Suppressor macrophage (primary cell): ENCODE measurements at places on chromosomes 6 and 20.

- no peak for DNase-seq
Measured at GRCh38 chr6:170152989-170153388, 137.9 kb downstream of the DLL1 start.

DNA sequence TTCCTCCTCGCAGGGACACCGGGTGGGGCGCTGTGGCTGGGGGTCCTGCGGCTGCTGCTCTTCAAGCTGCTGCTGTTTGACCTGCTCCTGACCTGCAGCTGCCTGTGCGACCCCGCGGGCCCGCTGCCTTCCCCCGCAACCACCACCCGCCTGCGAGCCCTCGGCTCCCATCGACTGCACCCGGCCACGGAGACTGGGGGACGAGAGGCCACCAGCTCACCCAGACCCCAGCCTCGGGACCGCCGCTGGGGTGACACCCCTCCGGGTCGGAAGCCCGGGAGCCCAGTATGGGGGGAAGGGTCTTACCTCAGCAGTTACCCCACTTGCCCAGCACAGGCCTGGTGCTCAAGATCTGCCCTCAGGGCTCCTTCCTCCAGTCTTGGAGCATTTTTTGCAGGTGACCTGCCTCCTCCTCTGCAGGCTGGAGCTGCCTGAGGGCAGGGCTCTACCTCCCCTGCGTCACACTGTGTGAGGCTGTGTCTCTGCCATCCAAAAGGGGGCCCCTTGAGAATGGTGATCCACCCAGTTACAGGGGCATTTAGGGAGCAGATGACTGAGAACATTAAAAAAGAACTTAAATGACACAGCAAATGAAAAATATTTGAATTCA lies 3.9 kb upstream of the CNPY3 start:
- DNase-seq = no peak

- DNase-seq = no peak
Measured at GRCh38 chr6:168866534-168866933, 387.1 kb downstream of the THBS2 start.

- no peak for DNase-seq
Measured at GRCh38 chr6:51200676-51201075, 382.0 kb downstream of the TFAP2B start.

DNA sequence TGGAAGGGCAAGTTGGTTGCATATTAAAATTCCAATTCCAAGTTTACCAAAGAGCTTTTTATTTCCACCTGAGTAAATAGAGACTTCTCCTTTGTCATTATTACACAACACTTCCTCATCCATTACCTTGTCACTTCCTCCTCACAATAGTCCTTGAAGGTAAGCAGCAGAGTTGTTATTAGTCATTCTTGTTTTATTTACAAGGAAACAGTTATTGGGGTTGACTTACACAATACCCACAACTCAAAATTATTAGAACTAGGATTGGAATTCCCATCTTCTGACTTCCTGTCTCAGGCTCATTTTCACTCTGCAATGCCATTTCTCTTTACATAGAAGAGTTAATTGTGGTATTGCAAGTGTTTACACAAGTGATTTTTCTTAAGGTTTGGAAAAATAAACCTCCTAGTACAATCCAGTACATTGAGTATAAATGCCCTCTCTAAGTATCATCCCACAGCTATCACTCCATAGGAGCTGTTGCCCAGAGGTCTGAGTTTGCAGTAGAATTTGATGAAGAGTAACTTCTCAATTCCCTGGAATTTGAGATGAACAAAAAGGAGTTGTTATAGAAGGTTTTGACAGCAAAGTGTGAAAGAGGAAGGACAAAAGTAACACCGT lies 28.9 kb upstream of the MTRF1L start:
- no peak for DNase-seq

- no peak for DNase-seq
Measured at GRCh38 chr6:149823013-149823412, 41.1 kb downstream of the LRP11 start.

GRCh38 chr20:2559279-2559626 lies 22.9 kb downstream of the TMC2 start:
- DNase-seq = no peak

DNA sequence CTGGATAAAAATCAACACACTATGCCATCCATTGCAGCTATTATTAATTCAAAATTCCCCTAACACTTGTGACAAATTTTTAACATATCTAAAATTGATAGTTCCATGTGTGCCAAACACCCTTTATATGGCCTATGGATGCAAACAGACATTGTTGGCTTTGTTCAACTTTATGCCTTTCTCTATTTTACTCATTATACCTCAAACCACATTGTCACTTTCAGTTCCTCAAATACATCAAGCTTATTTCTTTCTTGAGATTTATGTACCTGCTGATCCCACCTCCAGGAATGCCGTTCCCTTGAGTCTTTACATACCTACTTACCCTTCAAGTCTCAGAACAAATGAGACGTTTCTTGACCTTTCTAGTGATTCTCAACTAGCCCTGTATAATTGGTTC lies 193.5 kb upstream of the PLN start:
- DNase-seq = no peak

- DNase-seq = no peak
Measured at GRCh38 chr6:108897371-108897770, 49.1 kb downstream of the ARMC2 start.

GRCh38 chr6:137258170-137258569 lies 39.0 kb upstream of the IFNGR1 start:
- DNase-seq = peak; percentile 76

DNA sequence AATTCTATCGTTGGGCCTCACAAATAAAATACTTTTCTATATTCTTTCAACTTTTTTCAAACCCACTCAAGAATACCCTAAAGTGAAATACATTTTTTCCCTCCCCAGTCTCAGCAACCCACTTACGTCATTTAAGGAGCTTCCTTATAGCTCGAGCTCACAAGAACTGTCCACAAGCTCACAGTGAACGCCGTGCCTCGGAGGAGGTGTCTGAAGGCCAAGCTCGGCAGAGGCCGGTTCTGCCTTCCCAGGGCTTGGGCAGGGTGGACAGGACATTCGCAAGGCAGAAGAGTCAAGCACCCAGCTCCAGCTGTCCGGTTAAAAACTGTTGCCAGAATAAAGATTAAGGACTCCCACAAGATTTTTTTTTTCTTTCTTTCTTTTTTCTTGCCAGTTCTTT lies 802.3 kb downstream of the QKI start:
- DNase-seq = no peak

- no peak for DNase-seq
Measured at GRCh38 chr6:75128878-75129570, 76.8 kb downstream of the COL12A1 start.

DNA sequence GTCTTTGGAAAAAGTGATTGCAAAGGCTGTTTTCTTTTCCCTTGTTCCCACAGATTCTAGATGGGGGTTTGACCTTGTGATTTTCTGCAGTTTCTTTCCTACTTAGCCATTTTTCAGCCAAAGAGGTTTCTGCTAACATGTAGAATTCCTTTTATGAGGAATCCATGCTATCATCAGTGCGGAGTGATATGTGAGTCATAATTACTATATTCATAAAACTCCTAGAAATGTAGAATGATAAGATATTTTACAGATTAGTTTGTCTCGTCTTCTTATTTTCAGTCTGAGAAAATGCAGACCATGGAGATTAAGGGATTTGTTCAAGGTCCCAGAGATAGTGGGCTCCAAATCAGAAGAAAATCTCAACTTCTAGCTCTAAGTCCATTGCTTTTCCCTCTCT lies 98.6 kb downstream of the KCNQ5 start:
- DNase-seq = no peak

DNA sequence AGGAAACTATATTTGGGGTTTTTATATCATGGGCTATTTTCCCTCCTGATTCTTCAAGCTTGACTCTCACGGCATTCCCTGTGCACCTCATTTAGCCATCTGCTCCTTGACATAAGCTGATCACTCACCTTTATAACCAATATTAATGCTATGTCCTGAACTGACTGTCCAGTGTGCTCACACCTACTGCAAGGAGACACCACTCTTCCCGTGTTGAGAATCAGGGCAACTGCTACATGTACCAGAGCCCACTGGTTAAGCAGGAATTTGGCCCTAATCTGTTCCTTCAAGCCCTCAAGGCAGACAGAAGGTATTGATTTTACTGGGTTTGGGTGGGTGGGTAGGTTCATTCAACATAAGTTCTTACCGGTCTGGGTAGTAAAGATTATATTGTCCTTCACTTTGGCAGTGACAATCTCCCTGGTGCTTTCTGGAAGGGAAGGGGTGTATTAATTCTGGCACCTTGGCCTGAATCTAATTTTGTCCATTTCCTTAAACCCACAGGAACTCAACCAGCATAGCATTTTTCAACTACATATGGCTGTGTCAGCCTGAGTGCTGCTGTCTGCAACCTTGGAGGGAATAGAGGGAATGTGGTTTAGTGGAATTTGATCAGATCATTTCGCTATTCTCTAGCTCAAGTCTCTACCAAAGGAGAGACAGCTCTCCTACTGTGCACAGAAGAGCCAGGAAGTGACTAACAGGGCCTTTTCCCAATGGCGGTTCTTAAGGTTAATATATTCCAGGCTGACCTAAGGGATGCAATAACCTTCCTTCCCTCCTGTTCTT lies 293.2 kb downstream of the BTBD9 start:
- no peak for DNase-seq

GRCh38 chr6:157521362-157522335 lies 140.7 kb downstream of the ZDHHC14 start:
- DNase-seq = peak; percentile 27

DNA sequence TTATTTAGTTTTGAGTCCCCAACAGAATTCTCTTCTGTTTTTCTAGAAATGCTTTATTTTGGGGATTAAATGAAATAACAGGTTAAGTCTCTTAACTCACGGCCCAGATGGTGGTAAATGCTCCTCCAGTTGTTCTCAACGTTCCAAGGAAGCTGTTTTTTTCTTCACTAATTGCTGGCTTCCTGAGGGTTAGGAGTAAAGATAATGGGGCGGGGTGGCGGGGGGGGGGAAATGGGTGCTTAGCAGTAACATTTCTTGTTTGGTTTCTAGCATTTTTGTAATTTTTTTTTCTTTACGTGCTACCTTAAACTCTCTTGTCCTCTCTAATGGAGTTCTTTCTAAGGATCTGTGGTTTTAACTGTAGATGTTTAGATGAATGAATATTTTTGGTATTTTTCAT lies 2.2 kb downstream of the SRSF3 start:
- no peak for DNase-seq

DNA sequence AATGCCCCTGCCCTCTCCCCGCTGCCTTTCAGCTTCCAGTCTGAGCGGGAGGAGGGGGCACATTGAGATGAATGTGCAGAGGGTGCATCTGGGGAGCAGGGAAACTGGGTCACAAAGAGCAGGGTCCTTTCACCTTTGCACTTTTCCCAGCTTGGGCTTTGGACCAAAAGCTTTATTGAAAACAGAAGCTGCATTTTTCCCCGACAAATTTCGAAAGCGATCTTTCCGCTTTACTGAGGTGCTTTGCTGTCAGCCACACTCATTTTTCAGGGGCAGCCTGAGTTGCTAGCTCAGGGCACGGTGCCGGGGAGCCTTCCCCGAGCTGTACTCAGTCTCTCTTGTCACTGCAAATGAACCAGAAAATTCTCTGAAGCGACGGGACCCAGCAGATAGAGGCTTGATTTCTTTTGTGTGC lies 283.7 kb upstream of the SOX4 start:
- no peak for DNase-seq

GRCh38 chr20:33578510-33578909 lies 83.6 kb upstream of the C20orf144 start:
- DNase-seq = no peak

- DNase-seq = no peak
Measured at GRCh38 chr20:57323034-57323433, 6.6 kb upstream of the SPO11 start.

DNA sequence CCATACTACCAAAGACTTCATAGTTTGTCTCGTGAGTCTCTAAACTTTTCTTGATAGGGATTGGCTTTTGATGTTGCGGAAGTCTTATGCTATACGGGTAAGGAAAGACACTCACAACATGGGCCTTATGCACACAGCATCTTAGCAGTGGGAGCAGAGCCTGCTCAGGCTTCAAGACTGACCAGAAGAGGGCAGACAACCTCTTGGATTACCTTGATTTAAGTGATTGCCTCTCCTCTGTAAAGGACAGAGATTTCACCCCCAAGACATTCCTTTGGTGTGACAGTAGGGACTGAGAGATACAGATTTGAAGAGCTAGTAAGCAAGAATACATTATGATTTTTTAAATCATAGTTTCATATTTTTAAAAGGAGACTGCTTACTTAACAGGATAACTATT lies 71.0 kb upstream of the SAMD3 start:
- no peak for DNase-seq

DNA sequence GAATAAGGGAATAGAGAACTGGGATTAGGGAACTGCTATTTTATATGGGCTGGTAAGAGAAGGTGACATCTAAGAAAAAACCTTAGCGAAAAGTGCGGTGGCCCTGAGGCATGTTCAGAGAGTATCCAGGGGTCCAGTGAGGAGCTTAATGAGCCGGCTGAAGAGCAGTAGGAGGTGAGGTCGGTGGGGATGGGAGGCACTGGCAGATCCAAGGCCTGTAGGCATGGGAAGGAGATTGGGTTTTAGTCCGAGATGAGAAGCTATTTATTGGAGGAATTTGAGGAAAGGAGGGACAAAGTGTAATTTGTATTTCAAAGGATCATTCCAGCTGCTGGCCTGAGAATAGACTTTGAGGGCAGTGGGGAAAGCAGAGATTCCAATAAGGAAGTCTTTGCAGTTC lies 123.8 kb downstream of the QKI start:
- DNase-seq = no peak

GRCh38 chr6:155880900-155881299 lies 425.3 kb upstream of the NOX3 start:
- peak; percentile 40 for DNase-seq

DNA sequence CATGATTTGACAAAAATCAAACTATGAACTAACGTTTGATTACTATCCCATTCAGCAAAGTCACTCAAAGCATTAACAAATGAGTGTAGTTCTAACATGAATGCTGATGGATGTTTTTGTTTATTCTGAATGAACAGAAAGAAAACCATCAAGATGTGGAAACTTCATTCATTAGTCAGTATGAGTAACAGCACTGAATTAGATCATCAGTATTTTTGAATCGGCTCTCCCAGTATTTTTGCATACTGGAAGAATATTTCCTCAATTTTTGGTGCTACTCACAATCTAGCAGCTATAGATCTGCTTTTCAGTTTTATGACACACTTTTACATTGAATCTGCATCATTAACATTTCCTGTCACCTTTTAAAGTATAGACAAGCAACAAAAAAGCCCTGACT lies 63.8 kb upstream of the CD83 start:
- no peak for DNase-seq

DNA sequence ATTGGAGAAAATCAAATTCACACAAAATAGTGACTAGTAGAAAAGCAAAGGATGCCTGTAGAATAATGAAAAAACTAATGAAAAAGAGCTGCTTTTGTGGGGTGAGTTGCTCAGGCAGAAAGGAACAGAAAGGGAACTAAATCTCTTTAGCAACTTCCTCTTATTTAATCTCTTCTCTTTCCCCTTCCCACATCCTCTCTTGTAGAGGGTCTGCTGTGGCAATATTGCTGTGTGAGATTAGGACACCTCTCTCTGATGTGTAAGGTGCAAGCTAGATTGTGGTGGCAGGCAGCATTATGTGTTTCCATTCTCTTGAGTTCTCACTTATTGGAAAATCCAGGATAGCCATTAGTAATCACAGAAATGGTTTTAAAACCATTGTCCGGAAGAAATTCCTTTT lies 49.7 kb downstream of the SYNE1 start:
- peak; percentile 29 for DNase-seq

GRCh38 chr6:84356907-84357306 lies 129.5 kb upstream of the CEP162 start:
- DNase-seq = no peak
